ENCODE measurements at places on chromosomes 16 and 17.

- no peak for DNase-seq
Measured at GRCh38 chr16:66948134-66948836, 12.8 kb upstream of the CES3 start.

- no peak for DNase-seq
Measured at GRCh38 chr16:3170440-3171180, 17.4 kb upstream of the OR1F1 start.

- DNase-seq, result no peak
Measured at GRCh38 chr17:78862073-78863023, 21.7 kb upstream of the USP36 start.

DNA sequence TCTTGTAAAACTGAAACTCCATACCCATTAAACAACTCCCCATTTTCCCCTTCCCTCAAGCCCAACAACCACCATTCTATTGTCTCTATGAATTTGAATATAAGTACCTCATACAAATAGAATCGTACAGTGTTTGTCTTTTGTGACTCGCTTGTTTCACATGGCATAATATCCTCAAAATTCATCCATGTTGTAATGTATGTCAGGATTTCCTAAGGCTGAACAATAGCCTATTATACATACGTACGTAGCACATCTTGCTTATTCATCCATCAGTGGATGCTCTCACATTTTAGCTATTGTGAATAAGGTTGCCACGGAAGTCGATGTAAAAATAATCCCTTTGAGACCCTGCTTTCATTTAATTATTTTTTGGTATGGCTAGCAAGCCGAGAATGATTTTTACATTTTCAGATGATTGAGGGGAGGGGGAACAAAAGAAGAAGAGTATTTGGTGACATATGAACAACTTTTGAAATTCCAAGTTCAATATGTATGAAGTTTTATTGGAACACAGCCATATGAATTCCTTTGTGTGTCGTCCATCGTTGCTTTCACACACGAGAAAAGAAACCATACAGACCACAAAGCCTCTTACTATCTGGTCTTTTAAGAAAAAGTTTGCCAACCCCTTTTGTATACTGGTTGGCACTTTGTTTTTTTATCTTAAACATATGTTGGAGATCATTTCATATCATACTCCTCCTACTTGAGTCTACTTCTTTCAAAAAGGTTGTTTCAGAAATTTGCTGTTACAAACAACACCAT lies 371.2 kb downstream of the NPIPA8 start:
- DNase-seq, result no peak

All from dorsolateral prefrontal cortex (tissue), 122 donors.